ENCODE measurements at places on chromosomes 2 and 18. TPM values are rescaled to one million over a fixed set of nuclear protein-coding genes. Genes with fewer than 3 reads are reported as not detected.

DNA sequence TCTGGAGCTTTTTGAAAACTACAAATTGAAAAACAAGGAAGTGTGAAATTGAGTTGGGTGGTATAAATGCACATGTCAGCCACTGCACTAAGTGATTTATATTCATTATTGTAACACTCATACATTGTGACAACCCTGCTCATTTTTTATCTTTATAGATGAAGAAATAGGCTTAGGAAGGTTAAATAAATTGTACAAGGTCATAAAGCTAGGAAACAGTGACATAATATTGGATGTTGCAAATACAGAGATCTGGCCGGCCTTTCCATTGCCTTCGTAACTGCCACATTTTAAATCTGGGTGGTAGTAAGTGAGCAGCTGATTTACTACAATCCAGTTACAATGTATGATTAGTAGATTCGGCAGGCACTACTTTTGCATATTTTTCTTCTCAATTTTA, 76.6 kb upstream of the LPIN2 start:
- DNase-seq = no peak

RIT2 gene
- not detected for total RNA-seq

ANKRD30BL gene
- total RNA-seq = not detected

MSTN gene
- total RNA-seq = 0.36 TPM

GRCh38 chr2:36408198-36408703, 52.7 kb downstream of the CRIM1 start:
- DNase-seq = no peak

MOGAT1 gene
- not detected for total RNA-seq

DNA sequence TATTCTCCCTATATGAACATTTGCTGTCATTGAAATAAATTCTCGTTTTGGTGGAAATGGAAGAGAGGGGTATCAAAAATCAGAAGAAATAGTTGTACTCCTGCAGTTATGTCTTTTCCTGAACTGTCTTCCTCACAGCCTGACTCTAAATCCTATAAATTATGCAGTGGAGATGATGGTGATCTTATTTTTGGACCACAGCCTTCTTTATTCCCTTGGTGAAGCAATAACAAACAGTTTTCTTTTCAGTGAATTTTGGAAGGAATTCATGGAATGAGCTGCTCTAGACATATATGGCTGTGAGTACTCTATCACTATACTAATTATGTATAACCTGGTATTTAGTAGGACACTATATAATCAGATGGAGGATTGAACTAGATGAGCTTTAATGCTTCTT, 1.7 kb upstream of the SLC25A12 start:
- no peak for DNase-seq

DNA sequence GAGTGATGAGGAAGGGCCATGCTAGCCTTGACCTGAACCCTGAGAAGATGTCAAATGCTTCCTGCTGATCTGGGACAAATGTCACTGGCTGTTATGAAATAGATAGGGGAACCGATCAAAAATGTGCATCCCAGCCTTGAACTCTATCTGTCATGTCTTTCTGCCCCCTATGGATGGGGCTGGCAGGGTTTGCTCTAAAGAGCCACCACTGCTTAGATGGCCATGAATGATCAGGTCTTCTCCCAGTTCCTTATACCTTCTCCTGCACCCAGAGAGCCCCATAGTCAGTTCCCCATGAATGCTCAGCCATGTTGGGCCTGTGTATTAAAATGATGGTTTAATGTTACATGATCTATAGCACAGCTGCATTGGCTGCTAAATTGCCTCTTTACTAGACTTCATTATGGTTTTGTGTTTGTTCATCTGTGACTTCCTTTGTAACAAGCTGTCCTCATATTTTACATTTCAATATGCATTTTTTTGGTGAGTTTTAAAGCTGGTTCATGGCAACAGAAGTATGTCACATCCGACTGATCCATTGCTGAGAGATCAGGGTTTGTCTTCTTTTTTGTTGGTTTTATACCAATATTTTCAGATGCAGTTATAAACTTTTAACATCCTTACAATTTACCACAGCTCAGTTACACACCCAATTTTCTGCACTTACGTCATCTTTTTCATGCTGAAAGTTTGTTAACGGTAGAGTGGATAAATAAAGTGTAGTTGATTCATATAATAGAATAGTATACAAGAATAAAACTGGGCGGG, 56.3 kb upstream of the SMAD2 start:
- no peak for DNase-seq

Measured in neural crest cell (in vitro differentiated cells).